Right atrium auricular region (tissue), 2 donors: ENCODE measurements at places on chromosomes 5 and 9. TPM values are rescaled to one million over a fixed set of nuclear protein-coding genes. Genes with fewer than 3 reads are reported as not detected.

The PKD2L2 gene
- total RNA-seq, result not detected

The INSL4 gene
- total RNA-seq, result not detected

The EIF4E1B gene
- total RNA-seq, result not detected

The SOX30 gene
- 0.89 TPM for total RNA-seq

The CNTFR gene
- 23.3 TPM for total RNA-seq

GRCh38 chr9:136840877-136841645, 1.2 kb upstream of the AJM1 start:
- DNase-seq, result no peak
- peak overlapping the region; percentile 87 for H3K27ac ChIP-seq
- H3K4me3 ChIP-seq, result no peak overlapping the region
- H3K36me3 ChIP-seq, result peaks cover 13% of the 10 kb centered on the region
- H3K27me3 ChIP-seq, result no peaks in the 10 kb centered on the region
- no peaks in the 10 kb centered on the region for H3K4me1 ChIP-seq

GRCh38 chr9:127767909-127768331, 10.5 kb downstream of the SH2D3C start:
- H3K36me3 ChIP-seq, result no peaks in the 10 kb centered on the region
- no peak for DNase-seq
- H3K27me3 ChIP-seq, result no peaks in the 10 kb centered on the region
- no peaks in the 10 kb centered on the region for H3K4me1 ChIP-seq
- H3K4me3 ChIP-seq, result peak overlapping the region; percentile 27
- peak overlapping the region; percentile 71 for H3K27ac ChIP-seq

DNA sequence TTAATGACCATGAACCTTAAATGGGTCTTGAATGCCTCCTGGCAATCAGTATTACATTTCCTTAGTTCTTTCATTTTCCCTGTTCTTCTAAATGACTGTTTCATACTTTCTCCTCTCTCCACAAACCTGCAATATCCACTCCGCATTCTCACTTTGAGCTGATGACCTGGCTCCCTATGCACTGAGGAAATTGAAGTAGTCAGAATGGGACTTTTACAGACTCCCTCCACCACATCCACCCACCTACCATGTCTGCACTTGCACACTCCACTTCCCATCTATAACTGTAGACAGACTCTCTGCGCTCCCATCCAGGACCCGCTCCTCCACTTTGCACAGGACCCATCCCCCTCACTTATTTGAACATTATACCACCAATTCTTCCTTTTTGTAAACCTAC, 36.2 kb upstream of the GZMA start:
- no peak overlapping the region for H3K4me3 ChIP-seq
- H3K4me1 ChIP-seq, result no peaks in the 10 kb centered on the region
- H3K36me3 ChIP-seq, result no peaks in the 10 kb centered on the region
- no peaks in the 10 kb centered on the region for H3K27me3 ChIP-seq
- DNase-seq, result no peak

DNA sequence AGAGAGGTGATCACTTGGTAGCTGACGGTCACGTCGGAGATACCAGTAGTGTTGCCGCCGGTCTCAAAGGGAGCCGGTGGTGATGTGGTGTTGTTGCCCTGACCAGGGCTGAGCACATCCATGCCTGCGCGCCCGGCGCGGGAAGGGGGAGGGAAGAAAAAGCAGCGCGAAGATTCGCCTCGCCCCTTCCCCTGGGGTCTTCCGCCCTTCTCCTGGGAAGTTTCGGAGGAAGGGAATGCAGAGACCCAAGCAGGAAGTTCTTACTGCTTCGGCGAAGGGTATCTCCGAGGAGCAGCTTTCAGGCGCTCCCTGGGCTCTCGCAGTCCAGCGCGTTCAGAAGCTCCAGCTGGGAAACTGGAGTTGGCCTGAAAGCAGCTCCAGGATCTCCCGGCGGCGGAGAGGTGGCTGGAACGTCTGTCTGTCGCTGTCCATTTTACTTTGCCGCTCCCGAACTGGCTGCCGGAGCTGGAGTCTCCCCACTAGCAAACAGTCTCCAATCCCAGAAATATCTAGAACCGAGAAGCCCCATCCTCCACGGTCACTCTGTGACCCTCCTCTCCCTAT, 565 bp downstream of the HTR1A start:
- H3K27ac ChIP-seq, result no peak overlapping the region
- H3K4me1 ChIP-seq, result no peaks in the 10 kb centered on the region
- no peak for DNase-seq
- H3K27me3 ChIP-seq, result peaks cover 18% of the 10 kb centered on the region

DNA sequence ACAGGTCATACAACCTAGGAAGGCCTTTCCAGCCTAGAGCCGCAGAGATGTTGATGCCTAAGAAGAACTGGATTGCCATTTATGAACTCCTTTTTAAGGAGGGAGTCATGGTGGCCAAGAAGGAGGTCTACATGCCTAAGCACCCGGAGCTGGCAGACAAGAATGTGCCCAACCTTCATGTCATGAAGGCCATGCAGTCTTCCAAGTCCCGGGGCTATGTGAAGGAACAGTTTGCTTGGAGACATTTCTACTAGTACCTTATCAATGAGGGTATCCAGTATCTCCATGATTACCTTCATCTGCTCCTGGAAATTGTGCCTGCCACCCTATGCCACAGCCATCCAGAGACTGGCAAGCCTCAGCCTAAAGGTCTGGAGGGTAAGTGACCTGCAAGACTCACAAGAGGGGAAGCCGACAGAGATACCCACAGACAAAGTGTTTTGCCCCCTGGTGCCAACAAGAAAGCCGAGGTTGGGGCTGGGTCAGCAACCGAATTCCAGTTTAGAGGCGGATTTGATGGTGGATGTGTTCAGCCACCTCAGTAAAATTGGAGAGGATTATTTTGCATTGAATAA, 11.2 kb upstream of the CDKN2AIPNL start:
- no peak for DNase-seq
- H3K27ac ChIP-seq, result no peak overlapping the region
- no peak overlapping the region for H3K4me3 ChIP-seq
- H3K36me3 ChIP-seq, result no peaks in the 10 kb centered on the region
- no peaks in the 10 kb centered on the region for H3K27me3 ChIP-seq

- no peaks in the 10 kb centered on the region for H3K36me3 ChIP-seq
- H3K4me3 ChIP-seq, result no peak overlapping the region
- no peak overlapping the region for H3K27ac ChIP-seq
- H3K4me1 ChIP-seq, result no peaks in the 10 kb centered on the region
Observed at GRCh38 chr5:123261752-123262151, 161.5 kb downstream of the CEP120 start.

GRCh38 chr9:129412814-129413536, 207.9 kb downstream of the C9orf50 start:
- H3K4me1 ChIP-seq, result peaks cover 36% of the 10 kb centered on the region
- peak; percentile 88 for DNase-seq
- peak overlapping the region; percentile 99 for H3K27ac ChIP-seq
- no peaks in the 10 kb centered on the region for H3K36me3 ChIP-seq
- H3K4me3 ChIP-seq, result peak overlapping the region; percentile 54
- H3K27me3 ChIP-seq, result no peaks in the 10 kb centered on the region

DNA sequence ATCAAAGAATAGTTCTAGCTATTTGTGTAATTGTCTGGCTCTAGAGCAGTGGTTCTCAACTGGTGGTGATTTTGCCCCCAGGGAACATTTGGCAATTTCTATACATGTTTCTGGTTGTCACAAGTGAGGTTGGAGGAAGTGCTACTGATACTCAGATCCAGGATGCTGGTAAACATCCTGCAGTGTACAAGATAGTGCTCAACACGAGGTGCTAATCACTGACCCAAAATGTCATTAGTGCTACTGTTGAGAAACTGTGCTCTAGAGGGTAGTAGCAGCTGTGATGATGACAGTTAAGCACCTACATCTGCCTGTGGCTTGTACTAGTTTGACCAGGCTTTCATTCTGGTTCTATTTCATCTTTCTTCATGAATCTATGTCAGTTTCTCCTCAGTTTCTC, 22.1 kb downstream of the LRRC19 start:
- no peaks in the 10 kb centered on the region for H3K4me1 ChIP-seq
- no peak overlapping the region for H3K27ac ChIP-seq
- no peak for DNase-seq
- no peak overlapping the region for H3K4me3 ChIP-seq
- peaks cover 12% of the 10 kb centered on the region for H3K36me3 ChIP-seq
- H3K27me3 ChIP-seq, result no peaks in the 10 kb centered on the region

- no peaks in the 10 kb centered on the region for H3K4me1 ChIP-seq
- H3K27me3 ChIP-seq, result no peaks in the 10 kb centered on the region
- no peak for DNase-seq
- H3K4me3 ChIP-seq, result no peak overlapping the region
Observed at GRCh38 chr5:19903611-19904010, 84.4 kb downstream of the CDH18 start.

GRCh38 chr5:95662946-95663345, 16.4 kb downstream of the RFESD start:
- H3K27ac ChIP-seq, result no peak overlapping the region
- no peaks in the 10 kb centered on the region for H3K27me3 ChIP-seq
- H3K4me3 ChIP-seq, result no peak overlapping the region
- DNase-seq, result no peak
- H3K36me3 ChIP-seq, result no peaks in the 10 kb centered on the region

- H3K4me3 ChIP-seq, result no peak overlapping the region
- no peaks in the 10 kb centered on the region for H3K27me3 ChIP-seq
- H3K27ac ChIP-seq, result no peak overlapping the region
- no peaks in the 10 kb centered on the region for H3K36me3 ChIP-seq
- H3K4me1 ChIP-seq, result no peaks in the 10 kb centered on the region
Observed at GRCh38 chr5:128673411-128673957, 135.4 kb upstream of the FBN2 start.

GRCh38 chr9:72864327-72864726, 88.5 kb downstream of the ALDH1A1 start:
- no peak overlapping the region for H3K27ac ChIP-seq
- DNase-seq, result no peak
- H3K36me3 ChIP-seq, result no peaks in the 10 kb centered on the region
- H3K27me3 ChIP-seq, result no peaks in the 10 kb centered on the region
- H3K4me3 ChIP-seq, result no peak overlapping the region

DNA sequence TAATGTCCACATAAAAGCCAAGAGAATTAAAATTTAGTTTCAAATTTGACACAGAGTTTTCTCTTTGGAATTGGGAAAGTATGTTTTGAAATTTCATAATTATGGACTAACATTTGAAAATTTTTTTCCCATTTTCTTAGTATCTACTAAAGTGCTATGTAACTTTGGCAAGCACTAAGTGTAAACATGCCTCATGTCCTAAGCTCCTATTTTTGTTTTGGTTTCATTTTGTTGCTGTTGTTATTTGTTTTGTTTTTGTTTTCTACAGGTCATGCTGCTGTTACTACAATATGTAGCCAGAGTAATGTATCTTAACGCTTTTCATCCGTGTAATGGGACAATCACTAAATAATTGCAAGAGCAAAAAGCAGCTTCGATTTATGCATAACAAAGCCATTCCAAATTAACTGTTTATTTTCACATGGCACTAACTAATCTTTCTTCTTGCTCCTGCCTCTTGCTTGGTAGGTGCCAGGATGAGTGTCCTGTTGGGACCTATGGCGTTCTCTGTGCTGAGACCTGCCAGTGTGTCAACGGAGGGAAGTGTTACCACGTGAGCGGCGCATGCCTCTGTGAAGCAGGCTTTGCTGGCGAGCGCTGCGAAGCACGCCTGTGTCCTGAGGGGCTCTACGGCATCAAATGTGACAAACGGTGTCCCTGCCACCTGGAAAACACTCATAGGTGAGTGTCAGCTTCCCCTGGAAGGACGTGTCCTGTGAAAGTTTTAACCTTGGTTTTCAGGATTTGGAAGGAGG, 107.3 kb upstream of the PRRC1 start:
- H3K27ac ChIP-seq, result peak overlapping the region; percentile 42
- no peaks in the 10 kb centered on the region for H3K36me3 ChIP-seq
- no peak for DNase-seq
- no peak overlapping the region for H3K4me3 ChIP-seq
- H3K4me1 ChIP-seq, result no peaks in the 10 kb centered on the region
- H3K27me3 ChIP-seq, result no peaks in the 10 kb centered on the region

- H3K27me3 ChIP-seq, result no peaks in the 10 kb centered on the region
- H3K27ac ChIP-seq, result no peak overlapping the region
- DNase-seq, result no peak
- H3K36me3 ChIP-seq, result no peaks in the 10 kb centered on the region
- no peaks in the 10 kb centered on the region for H3K4me1 ChIP-seq
- H3K4me3 ChIP-seq, result no peak overlapping the region
Observed at GRCh38 chr9:95409650-95410426, 92.3 kb upstream of the FANCC start.

DNA sequence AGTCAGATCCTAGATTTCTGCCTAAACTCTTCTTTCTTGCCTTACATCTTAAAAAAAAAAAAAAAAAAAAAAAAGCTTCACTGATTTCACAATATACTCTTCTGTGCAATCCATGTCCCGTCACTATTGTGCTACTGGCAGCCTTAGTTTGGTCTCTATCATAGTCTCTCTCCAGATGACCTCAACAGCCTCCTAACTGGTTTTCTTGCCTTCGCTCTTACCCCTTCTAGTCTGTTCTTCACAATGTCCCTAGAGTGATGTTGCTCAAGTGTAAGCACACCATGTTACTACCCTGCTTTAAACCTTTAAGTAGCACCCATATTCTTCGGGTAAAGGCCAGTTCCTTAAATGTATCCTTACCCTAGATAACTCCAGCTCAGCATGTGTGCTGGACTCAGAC, 25.8 kb downstream of the CD180 start:
- no peak for DNase-seq
- peaks cover 20% of the 10 kb centered on the region for H3K36me3 ChIP-seq
- no peak overlapping the region for H3K27ac ChIP-seq
- no peaks in the 10 kb centered on the region for H3K4me1 ChIP-seq
- H3K4me3 ChIP-seq, result no peak overlapping the region

DNA sequence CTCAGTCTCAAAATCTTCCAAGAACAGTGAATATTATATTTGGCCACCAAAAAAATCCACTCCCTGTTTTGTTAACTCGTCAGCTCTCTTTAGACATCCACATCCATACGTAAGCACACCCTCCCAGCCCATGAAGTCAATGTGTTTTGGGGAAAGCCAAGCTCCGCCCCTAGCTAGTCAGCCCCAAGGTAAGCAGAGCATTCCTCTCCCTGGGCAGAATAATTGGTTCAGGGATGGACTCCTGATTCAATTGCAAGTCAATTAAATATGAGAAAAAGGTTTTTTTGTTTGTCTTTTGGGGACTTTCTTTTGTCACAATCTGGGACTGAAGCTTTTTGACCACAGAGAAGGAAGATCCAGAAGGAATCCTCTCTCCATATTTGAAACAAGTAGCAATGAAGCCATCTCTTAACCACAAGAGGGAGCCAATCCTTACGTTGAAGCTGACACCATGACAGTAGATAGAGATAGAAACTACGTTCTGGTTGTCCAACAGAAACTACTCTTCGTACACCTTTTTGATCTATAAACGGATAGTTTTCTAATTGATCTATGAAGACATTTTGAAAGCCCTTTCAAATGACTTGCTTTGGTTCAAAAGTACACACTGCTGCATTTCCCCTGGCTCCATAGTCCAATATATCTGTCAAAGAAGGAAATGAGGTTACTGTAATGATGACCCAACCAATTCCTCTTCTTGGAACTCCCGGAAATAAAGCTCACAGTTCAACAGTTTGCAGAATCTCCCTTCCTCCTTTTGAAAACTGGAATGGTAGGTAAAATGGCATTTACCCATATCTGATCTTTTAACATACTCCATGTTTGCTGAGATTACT, 166.4 kb downstream of the TLE1 start:
- no peaks in the 10 kb centered on the region for H3K4me1 ChIP-seq
- no peaks in the 10 kb centered on the region for H3K27me3 ChIP-seq
- DNase-seq, result no peak
- H3K4me3 ChIP-seq, result no peak overlapping the region
- H3K27ac ChIP-seq, result no peak overlapping the region

GRCh38 chr5:16147179-16147900, 32.3 kb downstream of the MARCHF11 start:
- H3K27ac ChIP-seq, result peak overlapping the region; percentile 56
- no peaks in the 10 kb centered on the region for H3K4me1 ChIP-seq
- no peak overlapping the region for H3K4me3 ChIP-seq
- H3K27me3 ChIP-seq, result no peaks in the 10 kb centered on the region

- no peaks in the 10 kb centered on the region for H3K36me3 ChIP-seq
- no peak overlapping the region for H3K27ac ChIP-seq
- no peaks in the 10 kb centered on the region for H3K27me3 ChIP-seq
- H3K4me3 ChIP-seq, result no peak overlapping the region
- DNase-seq, result no peak
Observed at GRCh38 chr5:159559337-159559736, 229.1 kb upstream of the IL12B start.
